ENCODE measurements at places on chromosomes 13 and 19. TPM values are rescaled to one million over a fixed set of nuclear protein-coding genes. Genes with fewer than 3 reads are reported as not detected.

CEACAM7 gene
- polyA plus RNA-seq, result not detected

SMIM17 gene
- 0.34 TPM for polyA plus RNA-seq

SPATA13 gene
- 5.8 TPM for polyA plus RNA-seq

OR7C1 gene
- 0.01 TPM for polyA plus RNA-seq

GIPC1 gene
- 98.8 TPM for polyA plus RNA-seq

ZNF154 gene
- 7.4 TPM for polyA plus RNA-seq

FAM83E gene
- polyA plus RNA-seq, result 1.1 TPM

KLK3 gene
- polyA plus RNA-seq, result not detected
